CD4-positive, alpha-beta T cell treated with Interferon alpha-2 for 1 hour (primary cell): ENCODE measurements at places on chromosomes 3 and 15.
A peak's percentile ranks its signal among the peaks of the same experiment; 100 is the strongest.

- peak; percentile 64 for DNase-seq
Measured at GRCh38 chr3:195802261-195802701, 9.4 kb downstream of the MUC4 start.

GRCh38 chr3:32734756-32735155 is 49.8 kb downstream of the CNOT10 start:
- no peak for DNase-seq

DNA sequence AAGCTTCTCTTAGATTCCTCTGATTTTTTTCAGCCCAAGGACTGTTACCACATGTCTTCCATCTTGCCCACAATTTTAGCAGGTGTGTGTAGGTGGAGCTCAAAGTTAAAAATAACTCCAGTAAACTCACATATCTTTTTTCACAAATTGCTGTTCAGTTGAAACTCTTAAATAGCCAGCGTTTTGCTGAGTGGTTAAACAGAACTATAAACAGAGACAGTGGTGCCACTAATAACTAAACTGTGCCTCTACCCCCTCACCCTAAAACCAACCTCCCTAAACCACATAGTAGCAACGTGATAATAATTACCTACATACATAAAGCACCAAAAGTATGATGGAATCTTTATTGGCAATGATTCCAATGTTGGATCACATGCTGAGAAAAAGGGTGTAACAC is 525.1 kb downstream of the PDCD6IP start:
- no peak for DNase-seq

DNA sequence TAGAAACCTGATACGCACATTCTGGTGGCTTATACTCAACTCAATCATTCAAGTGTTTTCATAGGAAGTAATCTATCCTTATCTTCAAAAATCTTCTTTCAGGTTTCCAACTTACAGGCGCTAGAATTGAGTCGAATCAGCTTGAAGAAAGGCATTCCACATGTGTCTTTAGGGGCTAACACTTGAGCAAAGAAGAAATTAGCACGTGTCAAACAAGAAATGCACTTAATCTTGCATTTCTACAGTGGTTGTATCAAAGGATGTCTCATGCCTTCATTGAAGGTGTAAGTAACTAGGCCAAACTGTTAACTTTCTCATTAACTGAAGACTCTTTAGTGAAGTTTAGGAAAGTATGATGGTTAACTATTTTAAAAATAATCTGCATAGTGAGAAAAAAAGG is 557.6 kb downstream of the MAGI1 start:
- DNase-seq, result no peak

DNA sequence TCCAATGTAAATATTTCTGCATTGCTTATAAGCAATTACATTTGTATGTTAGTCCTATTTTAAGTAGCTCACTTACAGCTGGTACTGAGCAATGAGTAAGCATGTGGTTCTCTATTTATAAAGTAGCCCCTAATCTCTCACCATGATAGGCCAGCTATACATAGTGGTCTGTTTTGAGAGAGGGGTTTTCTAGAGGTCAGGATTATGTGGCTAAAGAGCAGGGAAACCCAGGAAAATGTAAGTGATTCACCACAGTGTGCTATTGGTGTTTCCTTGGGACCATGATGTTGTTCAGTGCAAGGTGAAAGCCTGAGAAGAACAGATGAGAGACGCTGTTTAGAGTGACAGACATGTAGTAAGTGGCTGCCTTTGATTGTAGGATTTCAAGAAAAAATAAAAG is 26.4 kb downstream of the RBMS3 start:
- DNase-seq, result no peak
